Thyroid gland (tissue), 4 donors: ENCODE measurements at places on chromosomes 4 and X. TPM values are rescaled to one million over a fixed set of nuclear protein-coding genes. Genes with fewer than 3 reads are reported as not detected.
A peak's percentile ranks its signal among the peaks of the same experiment; 100 is the strongest.

FGB gene
- 0.94 TPM for total RNA-seq

DNA sequence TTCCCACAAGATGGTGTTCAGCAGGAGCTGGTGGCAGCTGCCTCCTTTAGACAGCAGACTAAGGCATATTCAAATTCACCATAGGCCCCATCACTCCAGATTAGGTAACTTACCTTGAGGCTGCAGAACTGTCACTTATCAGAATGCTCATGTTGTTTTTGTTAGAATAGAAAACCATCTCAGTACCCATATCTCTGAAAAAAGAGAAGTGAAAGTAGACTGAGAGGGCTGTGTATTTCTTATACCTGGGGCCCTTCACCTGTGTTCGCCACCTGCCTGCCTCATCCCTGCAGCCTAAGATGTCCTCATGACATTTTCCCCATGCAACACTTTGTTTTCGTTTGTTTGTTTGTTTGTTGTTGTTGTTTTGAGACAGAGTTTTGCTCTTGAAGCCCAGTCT lies 32.9 kb upstream of the SPRY1 start:
- H3K4me1 ChIP-seq, result no peaks in the 10 kb centered on the region
- no peak overlapping the region for H3K4me3 ChIP-seq
- H3K27ac ChIP-seq, result no peak overlapping the region
- no peaks in the 10 kb centered on the region for H3K27me3 ChIP-seq
- no peaks in the 10 kb centered on the region for H3K36me3 ChIP-seq

DNA sequence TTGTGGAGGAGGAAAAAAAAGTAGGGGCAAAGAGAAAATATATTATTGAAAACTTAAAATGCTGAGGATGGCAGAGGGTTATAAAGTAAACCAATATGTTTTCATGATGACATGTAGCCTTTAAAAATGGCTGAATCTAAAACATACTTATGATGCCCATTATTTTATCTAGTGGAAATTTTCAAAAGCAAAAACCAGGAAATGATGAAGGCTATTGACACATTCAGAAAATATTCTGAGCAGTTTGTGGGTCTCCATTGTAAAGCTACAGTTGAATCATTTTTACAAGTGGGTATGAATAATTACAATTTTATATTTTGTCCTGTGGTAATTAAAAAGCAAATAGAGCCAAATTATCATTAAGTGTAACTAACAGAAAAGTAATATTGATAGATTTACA lies 10.7 kb downstream of the PLS3 start:
- H3K36me3 ChIP-seq, result no peaks in the 10 kb centered on the region
- H3K27me3 ChIP-seq, result no peaks in the 10 kb centered on the region
- H3K4me3 ChIP-seq, result no peak overlapping the region
- no peak overlapping the region for H3K27ac ChIP-seq
- no peaks in the 10 kb centered on the region for H3K4me1 ChIP-seq

GRCh38 chr4:55033296-55033695 lies 92.1 kb downstream of the KDR start:
- no peak overlapping the region for H3K4me3 ChIP-seq
- H3K4me1 ChIP-seq, result peaks cover 45% of the 10 kb centered on the region
- peak; percentile 72 for DNase-seq
- no peaks in the 10 kb centered on the region for H3K36me3 ChIP-seq
- no peaks in the 10 kb centered on the region for H3K27me3 ChIP-seq
